NCI-H446 treated with DMSO at 0.1 percent for 48 hours (cell line): ENCODE measurements at places on chromosomes 7 and 10.

GRCh38 chr7:151757274-151757673 lies 119.6 kb downstream of the PRKAG2 start:
- no peak for DNase-seq

DNA sequence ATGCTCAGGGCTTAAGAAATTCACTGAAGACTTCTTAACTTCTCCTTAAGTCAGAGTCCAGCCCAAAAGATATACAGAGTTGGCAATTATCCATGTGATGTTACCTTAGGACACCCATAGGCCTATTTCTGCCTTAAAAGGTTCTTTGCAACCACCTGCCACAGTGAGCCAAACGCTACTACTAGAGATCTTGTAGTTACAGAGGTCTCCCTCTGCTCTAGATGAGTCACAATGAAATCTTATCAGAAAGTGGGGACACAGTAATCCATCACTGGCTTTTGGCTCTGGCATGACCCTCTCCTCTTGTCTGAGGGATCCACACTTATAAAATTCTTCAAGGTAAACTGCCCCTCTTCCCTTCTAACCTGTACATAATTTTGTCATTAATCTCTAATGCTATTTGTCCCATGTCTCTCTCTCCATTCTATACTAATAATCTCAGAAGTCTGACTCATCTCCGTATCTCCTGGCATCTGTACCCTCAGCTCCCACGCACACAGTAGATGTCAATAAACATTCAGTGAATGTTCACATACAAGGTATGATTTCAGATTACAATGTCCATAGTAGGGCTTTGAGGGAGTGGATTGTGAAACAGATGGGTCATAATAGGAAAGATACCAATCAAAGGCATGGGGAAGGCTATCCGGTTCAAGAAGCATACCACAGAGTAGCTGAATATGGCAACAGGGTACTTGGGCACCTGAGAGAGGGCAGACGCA lies 112.1 kb downstream of the SGMS1 start:
- DNase-seq, result no peak

GRCh38 chr7:20778063-20778721 lies 8.5 kb downstream of the SP8 start:
- DNase-seq, result no peak

DNA sequence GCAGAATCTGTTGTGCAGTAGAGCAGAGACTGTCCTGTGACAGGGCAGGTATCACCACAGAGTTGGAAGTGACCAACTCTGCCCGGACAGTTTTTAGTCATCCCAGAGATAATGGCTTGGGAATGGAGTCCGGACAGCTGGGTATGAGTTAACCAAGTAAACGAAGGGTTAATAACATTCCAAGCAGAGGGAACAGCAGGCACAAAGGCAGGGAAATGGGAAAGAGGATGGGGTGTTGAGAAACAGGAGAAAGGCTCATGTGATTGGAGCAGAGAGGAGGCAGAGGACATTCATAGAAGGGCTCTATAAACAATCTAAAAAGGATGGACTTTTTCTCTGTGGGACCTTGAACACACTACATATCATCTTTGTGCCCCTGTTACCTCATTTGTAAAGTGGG lies 132.2 kb upstream of the YAE1 start:
- DNase-seq, result no peak

DNA sequence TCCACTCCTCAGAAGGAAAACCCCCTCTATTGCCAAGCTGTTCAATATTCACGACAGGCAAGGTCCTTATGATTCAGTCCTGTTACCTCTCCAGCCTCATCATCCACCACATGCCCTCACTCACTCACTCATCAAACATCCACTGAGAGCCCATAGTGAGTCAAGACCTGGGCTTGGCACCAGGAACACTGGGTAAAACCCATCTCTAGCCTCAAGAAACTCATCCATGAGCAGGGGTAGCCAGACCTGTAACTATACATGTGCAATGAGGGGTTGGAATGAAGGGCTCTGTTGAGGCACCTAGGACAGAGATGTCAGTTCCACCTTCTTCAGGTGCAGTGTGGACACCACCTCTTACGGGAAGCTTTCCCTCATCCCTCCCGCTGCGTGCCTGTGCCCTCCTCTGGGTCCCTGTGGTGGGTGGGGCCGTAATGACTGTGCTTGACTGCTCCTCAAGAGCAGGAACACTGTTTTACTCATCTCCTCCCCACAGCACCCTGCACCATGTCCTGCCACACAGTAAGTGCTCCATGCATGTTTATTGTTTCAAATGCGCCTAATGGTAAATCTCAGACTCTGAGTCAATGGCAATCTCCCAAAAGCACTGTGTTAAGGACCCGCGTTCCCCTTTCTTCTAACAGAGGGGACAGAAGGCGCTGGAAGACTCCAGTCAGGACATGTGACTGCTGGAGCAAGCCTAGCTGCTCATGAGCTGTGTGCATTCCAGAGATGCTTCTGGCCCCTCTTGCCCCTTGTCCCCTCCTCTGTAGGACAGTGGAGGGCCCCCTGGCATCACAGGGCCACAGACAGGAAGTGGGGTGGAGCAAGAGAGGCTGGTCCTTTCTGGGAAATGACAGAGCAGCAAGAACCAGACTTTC lies 95.4 kb downstream of the HIPK2 start:
- DNase-seq, result no peak
